ENCODE measurements at places on chromosomes 4 and X. TPM values are rescaled to one million over a fixed set of nuclear protein-coding genes. Genes with fewer than 3 reads are reported as not detected.

DNA sequence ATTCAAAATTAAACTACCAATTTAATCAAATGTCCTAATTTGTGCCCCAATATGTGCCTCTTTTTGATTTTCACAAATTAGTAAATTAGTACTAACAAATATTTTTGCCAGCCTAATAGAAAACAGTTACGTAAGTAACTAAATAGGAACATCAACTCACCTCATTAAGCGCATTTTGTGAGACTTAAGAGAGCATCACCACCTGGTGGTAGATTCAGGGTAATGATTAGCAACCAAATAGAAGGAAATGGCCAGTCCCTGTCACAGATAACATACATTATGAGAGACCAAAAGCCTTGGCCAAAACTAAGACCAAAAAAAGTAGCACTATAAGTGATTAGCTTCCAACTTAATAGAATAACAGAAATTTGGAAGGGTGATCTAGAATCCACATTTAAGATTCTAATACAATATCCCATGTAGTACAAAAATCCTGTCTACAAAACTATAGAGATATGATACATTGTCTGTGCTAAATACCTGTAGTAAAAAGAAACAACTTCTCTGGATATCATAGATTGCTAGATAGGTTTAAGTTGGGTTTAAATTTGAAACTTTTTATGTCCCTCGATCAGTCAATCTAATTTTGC lies 46.7 kb downstream of the C4orf46 start:
- no peak for DNase-seq

DNA sequence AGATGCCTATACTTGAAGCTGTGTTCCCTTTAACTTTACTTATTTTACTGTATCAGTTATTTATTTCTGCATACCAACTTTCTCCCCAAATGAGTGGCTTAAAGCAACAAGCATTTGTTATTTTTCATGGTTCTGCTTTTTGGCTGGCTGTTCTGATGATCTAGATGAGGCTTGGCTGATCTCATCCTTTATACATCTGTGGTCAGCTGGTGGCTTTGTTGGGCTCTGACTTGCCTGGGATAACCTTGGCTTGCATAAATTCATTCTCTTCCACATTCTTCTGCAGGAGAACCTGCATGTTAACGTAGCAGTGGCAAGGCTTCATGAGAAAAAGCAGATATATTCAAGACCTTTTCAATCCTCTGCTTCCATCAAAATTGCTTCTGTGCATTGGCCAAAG lies 1317.6 kb downstream of the ADGRL3 start:
- DNase-seq, result no peak

DNA sequence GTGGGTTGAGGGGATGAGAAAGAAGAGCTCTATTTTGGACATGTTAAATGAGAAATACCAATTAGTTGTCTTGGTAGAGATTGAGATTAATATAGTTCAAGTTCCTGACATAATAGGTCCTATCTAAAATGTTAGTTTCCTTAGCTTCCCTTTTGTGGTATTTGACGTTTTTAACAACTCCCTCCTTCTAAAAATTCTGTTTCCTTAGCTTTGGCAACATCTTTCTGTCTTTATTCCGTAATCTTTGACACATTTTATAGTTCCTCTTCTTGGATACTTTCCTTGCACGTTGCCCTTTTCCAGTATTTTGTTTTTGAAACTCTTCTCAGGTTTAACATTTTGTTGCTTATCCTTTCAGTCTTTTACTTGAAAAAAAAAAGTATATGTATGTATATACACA lies 36.9 kb downstream of the LAMTOR3 start:
- DNase-seq, result no peak

DNA sequence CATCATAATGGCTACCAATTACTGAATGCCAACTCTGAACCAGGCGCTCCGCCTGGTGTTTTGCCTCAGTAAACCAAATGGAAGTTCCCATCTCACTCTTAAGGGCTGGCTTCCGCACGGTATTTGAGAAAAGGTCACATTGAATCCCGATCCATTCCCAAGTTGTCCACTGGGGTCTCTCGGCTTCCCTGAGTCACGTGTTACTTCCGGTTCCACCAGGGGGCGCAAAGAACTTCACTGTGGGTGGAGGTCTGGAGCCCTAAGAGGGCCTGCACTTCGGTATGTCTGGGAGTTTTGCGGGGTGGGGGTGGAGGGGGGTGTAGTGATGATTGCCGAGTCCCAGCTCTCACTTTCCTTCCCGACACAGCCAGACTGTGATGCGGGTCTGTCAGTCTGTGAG lies 13.4 kb upstream of the NHS start:
- no peak for DNase-seq

GRCh38 chr4:54254915-54255246 lies 25.8 kb downstream of the PDGFRA start:
- no peak for DNase-seq

DNA sequence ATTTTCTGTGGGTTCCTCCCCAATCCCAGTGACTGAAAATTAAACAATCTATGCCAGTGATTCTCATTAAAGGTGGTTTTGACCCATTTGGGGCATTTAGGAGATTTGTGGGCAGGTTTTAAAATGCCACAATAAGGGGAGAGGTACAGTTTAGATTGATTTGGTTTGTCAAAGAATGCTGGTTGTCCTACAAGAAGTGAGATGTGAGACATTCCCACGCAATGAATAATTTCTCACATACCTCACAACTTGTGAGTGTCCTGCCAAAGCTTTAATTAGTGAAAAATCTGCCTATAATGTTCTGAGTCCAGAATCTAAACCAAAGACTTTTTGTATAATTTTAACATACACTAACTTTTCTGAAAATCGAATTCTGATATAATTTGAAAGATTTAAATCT lies 199.4 kb downstream of the MAPK10 start:
- DNase-seq, result no peak

- DNase-seq, result no peak
Measured at GRCh38 chr4:81747242-81747930, 275.7 kb upstream of the RASGEF1B start.

DNA sequence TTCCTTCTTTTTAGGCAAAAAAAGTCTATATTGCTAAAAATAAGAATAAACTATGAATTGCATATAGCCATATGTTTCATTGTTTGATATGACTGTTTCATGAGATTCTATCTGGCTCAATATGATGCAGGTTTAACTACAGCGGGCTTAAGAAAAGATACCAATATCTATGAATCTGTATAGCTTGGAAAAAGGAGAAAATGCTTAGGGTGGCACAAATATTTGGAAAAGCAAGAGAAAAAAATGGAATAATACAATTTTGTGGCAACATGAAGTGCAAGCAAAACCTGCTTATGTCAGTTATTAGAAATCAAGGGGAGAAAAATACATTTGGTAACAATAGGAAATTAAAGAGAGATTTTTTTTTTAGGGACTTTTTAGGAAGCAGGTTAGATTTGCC lies 48.3 kb upstream of the NFKB1 start:
- no peak for DNase-seq

MAGEA8 gene
- total RNA-seq, result not detected

- no peak for DNase-seq
Measured at GRCh38 chr4:83112678-83113428, 1.7 kb downstream of the PLAC8 start.

RASL11B gene
- total RNA-seq, result 9.3 TPM

CD40LG gene
- total RNA-seq, result not detected

STATH gene
- total RNA-seq, result not detected

- no peak for DNase-seq
Measured at GRCh38 chr4:148961526-148961925, 519.3 kb upstream of the NR3C2 start.

CSAG1 gene
- not detected for total RNA-seq

DNA sequence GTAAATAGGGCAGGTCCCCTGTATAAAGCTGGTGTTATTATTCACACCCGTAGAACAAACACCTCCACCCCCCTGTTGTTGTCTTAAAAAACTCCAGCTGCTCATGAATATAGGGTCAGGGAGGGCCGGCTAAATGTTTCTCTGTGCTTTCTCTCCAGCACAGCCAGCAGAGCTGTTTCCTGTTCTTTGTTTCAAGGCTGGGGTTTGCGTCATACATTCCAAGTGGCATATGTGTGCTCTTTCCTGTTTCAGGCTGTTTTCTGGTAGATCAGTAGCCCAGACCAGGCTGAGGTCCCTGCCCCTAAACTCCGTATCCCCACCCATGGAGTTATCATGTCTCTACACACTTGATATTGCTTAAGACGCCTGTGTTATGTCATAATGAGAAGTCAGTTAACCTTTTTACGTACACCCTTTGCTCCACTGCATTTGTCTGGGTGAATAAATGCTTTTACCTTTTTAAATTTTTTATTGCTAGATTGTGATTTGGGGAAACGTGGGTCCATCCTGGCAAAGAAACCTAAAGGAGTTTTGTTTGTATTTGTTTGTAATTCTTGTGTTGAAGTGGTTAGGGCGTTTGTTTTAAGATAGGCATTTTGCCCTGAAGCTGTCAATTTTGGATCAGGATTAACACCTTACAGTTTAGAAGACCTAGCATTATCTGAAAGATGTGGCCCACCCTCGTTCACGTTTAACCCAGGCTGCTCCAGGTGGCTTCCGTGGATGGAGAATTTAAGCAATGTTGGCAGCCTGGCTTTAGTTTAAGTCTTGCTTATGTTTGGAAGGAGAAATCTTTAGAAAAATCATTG lies 3.3 kb downstream of the KLF3 start:
- DNase-seq, result no peak

GRCh38 chr4:114875630-114876029 lies 237.8 kb downstream of the NDST4 start:
- DNase-seq, result no peak

- no peak for DNase-seq
Measured at GRCh38 chr4:5037553-5038551, 13.4 kb upstream of the STK32B start.

REELD1 gene
- total RNA-seq, result 0.74 TPM

DNA sequence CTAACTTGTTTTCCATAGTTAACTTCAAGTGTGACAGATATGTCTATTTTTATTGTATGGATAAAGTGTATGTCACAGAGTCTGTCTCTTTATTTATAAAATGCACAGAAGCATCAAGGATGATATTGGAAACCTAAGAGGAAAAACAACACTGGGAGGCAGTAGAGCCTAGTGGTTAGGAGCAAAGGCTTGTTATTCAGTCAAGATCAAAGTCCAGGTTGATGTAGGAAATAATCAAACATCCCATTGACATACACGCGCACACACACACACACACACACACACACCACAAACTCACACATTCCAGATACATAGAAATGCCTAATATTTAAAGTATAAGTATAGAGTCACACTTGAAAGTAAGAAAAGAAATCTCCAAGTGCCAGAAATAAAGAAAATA lies 206.8 kb downstream of the CHRDL1 start:
- DNase-seq, result no peak

GRCh38 chr4:185465707-185466106 lies 5.8 kb downstream of the CCDC110 start:
- DNase-seq, result no peak

PCDH19 gene
- 3.4 TPM for total RNA-seq

DNA sequence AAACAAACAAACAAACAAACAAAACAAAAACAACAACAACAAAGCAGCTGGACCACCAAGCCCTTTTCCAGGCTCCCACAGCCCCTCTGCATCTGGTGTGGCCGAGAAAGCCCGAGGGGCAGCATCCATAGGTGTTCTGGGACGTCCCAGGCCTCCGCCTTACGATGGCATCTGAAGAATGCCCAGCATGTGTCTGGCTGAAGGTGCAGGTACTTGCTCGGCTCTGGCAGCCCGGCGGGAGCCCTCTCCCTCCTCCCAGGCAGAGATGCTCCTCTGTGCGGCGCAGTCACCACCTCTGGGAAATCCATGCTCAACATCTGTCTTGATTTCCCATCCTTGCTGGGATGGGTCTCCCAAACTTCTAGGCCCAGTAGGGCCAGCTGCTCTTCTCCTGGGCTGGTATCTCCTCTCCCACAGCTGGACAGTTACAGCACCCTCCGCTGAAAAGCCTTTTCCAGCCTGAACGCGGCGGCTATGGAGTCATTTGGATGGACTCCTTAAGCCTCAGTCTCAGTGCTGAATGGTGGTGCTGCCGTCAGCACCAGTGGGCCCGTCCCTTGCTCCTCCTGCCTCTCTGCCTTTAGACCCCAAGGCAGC lies 4.3 kb downstream of the PSAPL1 start:
- no peak for DNase-seq

DNA sequence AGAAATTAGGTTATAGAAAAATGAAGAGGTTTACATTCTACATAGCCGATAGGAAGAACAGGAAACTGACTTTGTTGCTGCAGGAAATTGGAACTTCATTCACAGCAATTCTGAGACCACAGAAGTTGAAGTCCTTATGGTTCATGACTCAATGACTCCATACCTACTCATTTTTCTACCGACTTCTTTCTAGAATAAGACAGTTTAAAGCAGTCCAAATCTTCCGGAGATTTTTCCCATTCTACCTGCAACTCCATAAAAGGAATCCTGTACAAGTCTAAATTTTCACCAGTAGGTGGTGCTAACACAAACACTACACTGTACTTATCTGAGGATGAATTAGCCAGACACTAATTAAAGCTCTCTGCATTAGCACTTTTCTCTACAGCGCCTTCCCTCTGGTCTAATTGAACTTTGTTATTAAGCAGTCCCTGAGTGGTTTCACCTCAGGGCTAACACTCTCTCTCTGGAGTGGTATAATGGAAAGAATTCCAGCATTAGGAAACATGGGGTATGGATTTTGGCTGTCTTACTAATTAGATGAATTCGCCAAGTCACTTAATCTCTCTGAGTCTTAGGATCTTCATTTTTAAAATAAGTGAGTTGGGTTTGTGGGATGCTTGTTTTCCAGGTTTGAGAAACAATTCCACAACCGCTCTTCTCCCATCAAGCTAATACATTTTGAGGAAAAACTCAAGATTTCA lies 167.9 kb downstream of the SMIM20 start:
- DNase-seq, result no peak

- no peak for DNase-seq
Measured at GRCh38 chr4:17018013-17018412, 119.6 kb upstream of the LDB2 start.

Measured in vagina (tissue), 2 donors.